ENCODE measurements at places on chromosomes 6 and 20.
A peak's percentile ranks its signal among the peaks of the same experiment; 100 is the strongest.

- no peak for DNase-seq
Measured at GRCh38 chr6:102660303-102660702, 1266.8 kb downstream of the GRIK2 start.

DNA sequence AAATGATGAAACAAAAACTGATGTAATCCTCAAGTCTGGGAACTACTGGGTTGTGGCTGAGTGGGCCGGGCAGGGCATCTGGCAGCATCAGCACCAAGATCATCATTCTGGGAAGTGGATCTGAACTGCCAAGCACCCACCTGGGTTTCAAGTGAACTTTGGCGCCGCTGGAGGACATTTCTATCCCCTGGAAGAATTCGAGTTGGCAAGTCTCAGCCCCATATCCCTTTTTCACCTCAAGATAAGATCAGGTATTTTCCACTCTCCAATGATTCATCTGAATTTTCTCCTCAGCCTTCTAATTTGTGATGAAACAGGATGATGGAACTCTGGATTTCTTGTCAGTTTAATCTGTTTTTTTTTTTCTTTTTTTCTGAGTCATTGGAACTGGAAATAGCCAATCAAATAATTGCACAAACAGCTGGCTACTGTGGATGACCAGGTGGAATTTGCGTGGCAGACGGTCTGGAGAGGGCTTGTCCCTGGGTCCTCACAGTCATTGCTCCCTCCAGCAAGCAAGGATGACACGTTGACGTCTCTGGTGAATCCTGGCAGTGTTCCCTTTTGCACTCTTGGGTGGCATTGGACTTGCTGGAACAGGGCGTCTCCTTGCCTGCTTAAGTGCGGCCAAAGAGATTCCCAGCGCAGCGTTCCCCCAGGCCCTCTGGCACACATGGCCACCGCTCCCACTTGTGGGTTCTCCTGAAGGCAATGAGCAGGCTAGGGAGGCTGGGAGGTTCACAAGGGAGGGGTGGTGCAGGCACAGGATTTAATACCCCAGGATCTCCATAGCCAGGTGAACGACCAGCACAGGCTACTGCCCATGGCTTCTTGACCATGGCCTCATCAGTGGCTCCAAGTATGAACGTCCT, 80.4 kb downstream of the DHX35 start:
- peak; percentile 39 for DNase-seq

- DNase-seq: peak; percentile 29
Measured at GRCh38 chr20:63014710-63015109, 7.9 kb upstream of the BHLHE23 start.

GRCh38 chr6:48073976-48074767, 36.8 kb downstream of the PTCHD4 start:
- no peak for DNase-seq

DNA sequence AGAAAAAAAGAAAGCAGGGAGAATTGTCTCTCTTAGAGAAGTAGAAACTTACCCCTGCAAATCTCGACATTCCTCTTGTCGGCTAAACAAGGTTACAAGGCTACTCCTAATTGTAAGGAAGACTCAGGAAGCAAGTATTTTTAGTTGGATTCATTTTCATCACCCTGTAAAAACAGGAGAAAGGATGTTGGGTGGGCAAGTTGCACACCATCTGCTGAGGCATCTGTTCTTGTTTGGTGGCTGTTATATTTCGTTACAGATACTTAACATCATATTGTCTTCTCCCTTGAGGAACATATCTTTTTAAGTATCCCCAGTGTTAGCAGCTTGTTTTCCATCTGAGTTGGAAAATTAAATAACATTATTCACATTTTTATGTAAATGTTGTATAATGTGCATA, 187.5 kb downstream of the PLCB4 start:
- DNase-seq: no peak

- DNase-seq: no peak
Measured at GRCh38 chr20:36309643-36310042, 3.5 kb downstream of the DLGAP4 start.

DNA sequence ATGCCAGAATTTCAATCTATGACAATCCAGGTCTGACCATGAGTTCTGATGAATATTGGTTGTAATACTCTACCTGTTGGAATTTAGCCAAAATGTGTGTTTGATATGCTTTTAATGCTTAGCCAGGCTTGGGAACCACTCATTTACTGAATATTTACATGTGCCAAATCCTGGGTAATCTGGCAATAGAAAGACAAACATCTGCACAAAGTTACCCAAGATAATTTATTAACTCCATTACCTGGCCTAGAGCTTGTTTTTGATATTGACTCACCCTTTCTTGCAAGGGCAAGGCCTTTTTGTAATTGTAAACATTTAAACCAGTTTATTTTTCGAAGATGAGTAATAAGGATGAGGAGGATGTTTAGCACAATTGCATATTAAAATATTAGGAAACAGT, 13.5 kb upstream of the CD2AP start:
- DNase-seq: peak; percentile 74

DNA sequence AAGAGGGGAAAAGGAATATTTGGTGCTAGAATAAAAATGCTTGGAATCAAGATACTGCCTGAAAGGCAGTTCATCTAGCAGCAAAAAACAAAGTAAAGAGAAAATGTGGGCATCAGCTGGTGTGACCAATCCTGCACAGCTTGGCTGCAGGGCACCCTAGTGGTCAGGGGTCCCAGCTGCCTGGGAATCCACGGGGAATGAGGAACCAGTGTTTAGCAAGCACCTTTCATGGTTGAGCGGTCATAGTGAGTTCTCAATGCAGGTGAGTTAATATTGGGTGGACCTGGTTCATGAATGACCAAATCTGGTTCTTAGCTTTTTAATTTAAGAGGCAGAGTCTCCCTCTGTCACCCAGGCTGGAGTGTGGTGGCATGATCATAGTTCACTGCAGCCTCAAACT, 53.3 kb downstream of the CAP2 start:
- DNase-seq: peak; percentile 59

- DNase-seq: no peak
Measured at GRCh38 chr6:54440549-54440948, 132.3 kb downstream of the TINAG start.

DNA sequence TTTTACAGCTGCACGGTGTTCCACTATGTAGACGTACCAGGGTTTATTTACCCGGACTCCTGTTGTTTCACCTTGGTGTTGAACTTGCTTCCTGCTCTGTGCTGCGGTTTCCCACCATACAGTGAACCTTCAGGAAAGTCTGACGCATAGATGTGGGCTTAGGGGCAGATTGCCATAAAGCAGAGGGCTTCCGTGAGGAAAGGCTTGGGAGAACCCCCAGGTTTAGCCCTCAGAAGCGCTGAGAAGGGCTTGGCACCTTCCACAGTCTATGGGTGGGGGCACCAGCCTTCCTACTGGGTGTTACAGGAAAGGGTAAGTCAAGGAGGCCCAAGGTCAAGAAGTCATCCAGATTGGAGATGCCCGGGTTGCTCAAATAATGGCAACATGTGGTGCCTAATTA, 19.2 kb upstream of the MRPS18A start:
- no peak for DNase-seq

- no peak for DNase-seq
Measured at GRCh38 chr6:159633196-159633595, 59.8 kb downstream of the SOD2 start.

GRCh38 chr6:117531809-117532725, 49.6 kb downstream of the DCBLD1 start:
- DNase-seq: no peak

GRCh38 chr6:33778444-33779121, 10.3 kb downstream of the LEMD2 start:
- no peak for DNase-seq

DNA sequence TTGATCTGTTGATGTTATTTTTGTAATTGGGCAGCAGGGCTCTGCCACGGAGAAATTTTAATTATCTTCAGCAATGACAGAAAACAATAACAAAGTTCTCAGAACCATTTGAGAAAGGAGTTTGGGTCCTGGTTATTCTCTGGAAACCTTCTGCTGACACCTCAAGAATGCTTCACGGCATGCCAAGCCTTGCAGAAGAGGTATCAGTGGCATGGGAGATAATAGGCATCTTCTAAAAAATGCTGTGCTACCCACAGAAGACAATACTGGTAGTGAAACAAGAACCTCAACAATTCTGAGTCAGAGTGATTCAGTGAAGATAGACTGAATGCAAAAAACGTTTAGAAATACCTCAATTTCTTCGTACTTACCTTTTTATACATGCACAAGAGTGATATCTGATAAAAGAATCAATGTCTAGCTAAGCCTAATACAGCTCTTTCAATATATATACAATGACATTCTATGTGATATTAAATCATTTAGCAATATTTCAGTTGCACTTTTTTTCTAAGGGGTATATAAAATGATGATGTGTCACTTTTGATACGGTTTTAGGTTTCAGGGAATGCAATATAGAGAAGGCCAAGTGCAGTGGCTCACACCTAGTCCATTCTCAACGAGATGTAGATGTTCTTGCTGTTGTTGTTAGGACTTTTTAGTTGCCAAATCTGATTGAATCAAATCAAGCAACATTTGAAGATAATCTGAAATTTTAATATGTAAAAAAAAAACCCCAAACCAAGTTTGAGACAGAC, 110.4 kb upstream of the COL21A1 start:
- DNase-seq: no peak

- DNase-seq: no peak
Measured at GRCh38 chr6:55239099-55239498, 64.8 kb downstream of the HCRTR2 start.

GRCh38 chr6:144931172-144932035, 646.3 kb downstream of the UTRN start:
- DNase-seq: no peak

GRCh38 chr6:144782634-144783033, 497.5 kb downstream of the UTRN start:
- no peak for DNase-seq

DNA sequence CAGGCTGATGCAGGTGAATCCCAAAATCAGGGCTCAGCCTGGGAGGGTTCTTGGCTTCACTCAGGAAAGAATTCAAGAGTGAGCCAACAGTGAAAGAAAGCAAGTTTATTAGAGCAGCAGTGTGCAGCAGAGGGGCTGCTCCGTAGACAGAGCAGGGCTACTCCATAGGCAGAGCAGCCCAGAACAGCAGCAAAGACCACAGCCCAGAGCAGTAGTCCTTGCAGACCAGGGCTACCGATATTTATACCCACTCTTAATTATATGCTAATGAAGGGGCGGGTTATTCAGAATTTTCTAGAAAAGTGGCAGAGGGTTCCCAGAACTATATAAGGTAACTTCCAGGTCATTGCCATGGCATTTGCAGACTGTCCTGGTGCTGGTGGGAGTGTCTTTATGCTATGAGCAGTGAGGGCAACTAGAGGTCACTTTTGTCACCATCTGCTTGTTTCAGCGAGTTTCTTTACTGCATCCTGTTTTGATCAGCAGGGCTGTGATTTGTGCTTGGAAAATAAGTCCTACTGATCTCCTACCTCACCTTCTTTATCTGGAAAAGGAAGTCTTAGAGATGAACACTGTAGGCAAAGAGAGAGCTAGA, 39.8 kb upstream of the PTPN1 start:
- peak; percentile 52 for DNase-seq

GRCh38 chr6:44495036-44495901, 107.8 kb downstream of the CDC5L start:
- DNase-seq: no peak

GRCh38 chr20:7305976-7306375, 538.5 kb downstream of the BMP2 start:
- no peak for DNase-seq
